ENCODE measurements at places on chromosomes 16 and 17.

GRCh38 chr17:61179380-61179806, 220.2 kb upstream of the TBX2 start:
- no peak for DNase-seq

- no peak for DNase-seq
These were observed 667 bp downstream of the PSMD3 start for GRCh38 chr17:39981207-39981741.

- DNase-seq = no peak
These were observed 6.1 kb upstream of the STH start for GRCh38 chr17:45992904-45993303.

DNA sequence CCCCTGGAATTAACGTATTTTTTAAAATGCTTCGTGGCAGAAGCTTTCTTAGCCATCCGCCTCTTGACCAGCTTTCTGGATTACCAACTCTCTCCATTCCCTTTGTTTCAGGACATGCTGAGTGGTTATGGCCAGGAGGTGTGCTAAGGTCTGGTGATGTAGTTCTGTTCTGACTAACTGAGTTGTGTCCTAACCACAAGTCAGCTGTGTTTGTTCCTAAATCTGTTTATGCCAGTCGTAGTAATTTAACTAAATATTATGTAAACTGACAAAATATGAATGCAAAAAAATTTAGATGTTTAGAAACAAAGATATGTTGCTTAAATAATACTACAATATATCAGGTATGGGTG, 61.6 kb downstream of the MRTFB start:
- no peak for DNase-seq

GRCh38 chr17:39782481-39782880, 44.7 kb downstream of the GRB7 start:
- no peak for DNase-seq

DNA sequence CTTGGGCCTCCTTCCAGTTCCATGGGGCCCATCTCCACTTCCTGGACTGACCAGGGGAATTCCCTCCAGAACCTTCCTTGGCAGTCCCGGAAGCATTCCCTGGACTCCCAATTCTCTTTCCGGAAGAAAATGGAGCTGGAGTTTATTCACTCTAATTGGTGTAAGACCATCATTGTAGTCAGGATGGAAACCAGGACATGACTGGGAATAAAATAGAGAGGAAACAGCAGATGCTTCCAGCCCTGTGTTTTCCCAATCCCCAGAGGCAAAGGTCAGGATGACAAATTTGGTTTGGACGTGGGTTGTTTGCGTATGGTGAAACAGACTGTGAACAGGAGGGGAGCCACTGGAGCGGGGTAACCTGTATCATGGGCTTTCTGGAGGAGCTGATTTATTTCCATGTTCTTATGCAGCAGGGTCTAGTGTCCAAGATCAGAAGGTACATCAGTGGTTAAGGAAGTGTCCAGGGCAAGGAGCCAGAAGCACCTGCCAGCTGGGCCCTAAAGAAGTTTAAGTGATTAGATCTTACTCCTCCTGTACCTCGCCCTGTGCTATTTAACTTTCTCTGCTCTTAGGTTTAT, 8.5 kb upstream of the LONP2 start:
- DNase-seq = no peak

- no peak for DNase-seq
These were observed 48.1 kb downstream of the TBC1D26 start for GRCh38 chr17:15780188-15780587.

- DNase-seq = no peak
These were observed 9.9 kb downstream of the COL1A1 start for GRCh38 chr17:50191359-50192143.

- no peak for DNase-seq
These were observed 42.4 kb upstream of the LONP2 start for GRCh38 chr16:48201515-48202201.

DNA sequence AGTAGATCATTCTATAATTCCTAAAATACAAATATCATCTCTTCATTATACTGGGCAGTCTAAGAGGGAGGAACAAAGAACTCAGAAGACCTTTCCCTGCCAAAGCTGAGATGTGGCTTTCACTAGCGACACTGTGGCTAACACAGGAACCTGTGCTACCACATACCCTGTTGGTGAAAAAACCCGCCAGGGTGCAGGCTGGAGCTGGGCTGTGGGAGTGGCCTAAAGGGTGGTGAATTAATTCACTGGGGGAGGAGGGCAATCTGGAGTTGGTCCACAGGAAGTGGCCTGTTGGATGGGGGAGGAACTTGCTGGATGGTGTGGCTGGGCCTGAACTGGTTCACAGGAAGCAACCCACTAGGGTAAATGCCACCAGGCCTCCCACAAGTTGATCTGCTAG, 7.4 kb downstream of the ZNF594 start:
- no peak for DNase-seq

DNA sequence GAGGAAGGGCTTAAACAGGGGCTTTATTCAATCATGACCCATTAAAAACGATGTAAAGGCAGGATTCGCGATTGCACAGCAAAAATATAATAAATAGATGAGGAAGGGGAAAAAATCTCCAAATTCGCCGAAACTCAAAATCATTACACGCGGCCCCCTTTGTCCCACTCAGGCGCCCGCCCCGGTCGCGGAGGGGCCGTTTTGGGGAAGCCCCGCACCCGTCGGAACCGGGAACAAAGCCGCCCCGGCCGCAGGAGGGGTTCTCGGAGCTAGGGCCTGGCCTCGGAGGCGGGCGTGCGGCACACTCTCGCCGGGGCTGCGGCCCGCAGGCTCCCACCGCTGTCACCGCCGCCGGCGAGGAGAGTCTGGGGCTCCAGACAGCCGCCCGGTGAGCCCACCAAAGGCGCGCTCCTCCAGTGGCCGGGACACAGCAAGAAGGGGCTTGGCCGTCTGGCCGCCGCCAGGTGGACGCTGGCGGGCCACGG, 521 bp downstream of the C16orf87 start:
- peak; percentile 15 for DNase-seq

DNA sequence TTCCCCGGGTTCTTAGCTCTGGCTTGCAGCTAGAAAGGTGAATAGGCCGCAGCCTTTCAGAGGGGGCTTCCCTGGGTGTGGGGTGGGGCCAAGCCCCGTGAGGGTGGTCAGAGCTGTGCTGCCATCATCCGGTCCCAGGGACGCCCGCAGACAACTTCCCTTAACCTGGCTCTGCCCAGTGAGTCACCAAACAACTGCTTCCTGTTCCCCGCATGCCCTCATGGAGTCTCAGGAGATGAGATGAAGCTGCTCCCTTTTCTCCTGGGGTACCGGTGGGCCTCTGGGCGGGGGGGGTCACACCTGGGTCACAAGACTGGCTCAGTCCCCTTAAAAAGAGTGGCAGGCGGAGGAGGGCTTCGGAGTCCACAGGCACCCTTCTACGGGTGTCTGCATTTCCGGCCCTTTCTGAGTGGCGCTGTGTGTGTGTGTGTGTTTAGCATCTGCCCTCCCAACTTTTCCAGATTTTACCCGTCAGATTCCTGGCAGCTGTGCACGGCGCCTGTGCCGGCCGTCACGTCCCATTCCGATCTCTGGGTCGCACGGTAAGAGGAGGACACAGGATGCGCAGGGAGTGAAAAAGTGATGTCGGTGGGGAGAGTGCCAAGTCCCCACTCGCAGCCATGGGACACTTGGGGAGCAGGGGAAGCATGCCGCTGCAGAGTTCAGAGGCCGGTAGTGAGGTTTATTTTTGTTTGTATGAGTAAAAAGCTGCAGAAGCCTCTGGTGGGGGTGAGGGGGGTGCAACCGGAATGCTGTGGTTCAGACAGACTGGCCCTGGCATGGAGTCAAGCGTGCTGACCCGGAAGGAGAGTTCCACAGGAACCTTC, 16.8 kb downstream of the HIC1 start:
- DNase-seq = no peak

- no peak for DNase-seq
These were observed 26.2 kb downstream of the ADCY7 start for GRCh38 chr16:50292566-50292948.

DNA sequence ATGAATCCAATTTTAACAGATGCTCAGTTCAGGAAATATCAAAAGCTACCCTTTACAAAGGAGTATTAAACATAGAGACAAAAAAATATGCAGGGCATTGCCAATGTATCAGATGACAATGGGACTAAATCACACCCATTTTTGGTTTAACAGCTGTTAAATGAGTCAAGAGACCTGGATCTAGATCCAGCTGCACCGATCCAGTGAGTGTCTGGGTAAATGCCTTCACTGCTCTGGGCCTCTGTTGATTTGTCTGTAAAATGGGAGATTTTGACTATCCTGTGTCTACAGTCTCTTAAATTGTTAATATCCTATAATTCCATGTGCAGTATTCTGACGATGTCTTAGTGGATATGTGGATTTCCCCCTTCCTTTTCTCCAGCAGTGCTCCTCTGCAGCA, 16.4 kb downstream of the KRT23 start:
- no peak for DNase-seq

DNA sequence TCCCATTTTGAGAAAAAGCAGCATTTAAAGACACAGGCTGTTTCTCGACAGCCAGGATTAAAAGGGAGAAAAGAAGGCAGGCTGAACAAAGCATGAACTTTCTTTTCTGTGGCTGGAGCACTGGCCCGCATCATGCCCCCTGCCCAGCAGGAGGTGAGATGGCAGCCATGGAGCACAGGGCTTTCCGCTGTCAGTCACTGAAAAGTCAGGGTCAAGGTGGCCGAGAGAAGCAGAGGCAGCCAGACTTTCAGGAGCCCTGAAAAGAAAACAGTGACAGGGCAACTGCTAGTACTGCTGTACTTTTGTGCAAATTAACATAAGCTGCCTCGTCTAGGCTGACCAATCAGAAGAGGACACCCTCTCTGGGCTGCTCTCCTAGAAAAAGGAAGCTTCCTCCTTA, 5.8 kb upstream of the GP2 start:
- no peak for DNase-seq

DNA sequence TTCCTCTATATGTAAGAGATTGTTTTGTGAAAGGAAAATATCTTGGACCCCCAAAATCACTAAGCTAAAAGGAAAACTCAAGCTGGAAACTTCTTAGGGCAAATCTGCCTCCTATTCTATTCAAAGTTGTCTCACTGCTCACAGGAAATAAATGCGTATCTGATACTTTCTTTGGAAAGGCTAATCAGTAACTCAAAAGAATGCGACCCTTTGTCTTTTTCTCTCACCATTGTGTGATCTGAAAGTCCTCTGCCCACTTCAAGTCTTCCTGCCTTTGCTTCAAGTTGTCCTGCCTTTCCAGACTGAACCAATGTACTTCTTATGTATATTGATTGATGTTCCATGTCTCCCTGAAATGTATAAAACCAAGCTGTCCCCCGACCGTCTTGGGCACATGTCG, 157.3 kb downstream of the KIF2B start:
- no peak for DNase-seq

GRCh38 chr16:58264961-58265479, 29.8 kb downstream of the PRSS54 start:
- DNase-seq = no peak

- no peak for DNase-seq
These were observed 14.0 kb upstream of the ATP2C2 start for GRCh38 chr16:84354306-84354705.

DNA sequence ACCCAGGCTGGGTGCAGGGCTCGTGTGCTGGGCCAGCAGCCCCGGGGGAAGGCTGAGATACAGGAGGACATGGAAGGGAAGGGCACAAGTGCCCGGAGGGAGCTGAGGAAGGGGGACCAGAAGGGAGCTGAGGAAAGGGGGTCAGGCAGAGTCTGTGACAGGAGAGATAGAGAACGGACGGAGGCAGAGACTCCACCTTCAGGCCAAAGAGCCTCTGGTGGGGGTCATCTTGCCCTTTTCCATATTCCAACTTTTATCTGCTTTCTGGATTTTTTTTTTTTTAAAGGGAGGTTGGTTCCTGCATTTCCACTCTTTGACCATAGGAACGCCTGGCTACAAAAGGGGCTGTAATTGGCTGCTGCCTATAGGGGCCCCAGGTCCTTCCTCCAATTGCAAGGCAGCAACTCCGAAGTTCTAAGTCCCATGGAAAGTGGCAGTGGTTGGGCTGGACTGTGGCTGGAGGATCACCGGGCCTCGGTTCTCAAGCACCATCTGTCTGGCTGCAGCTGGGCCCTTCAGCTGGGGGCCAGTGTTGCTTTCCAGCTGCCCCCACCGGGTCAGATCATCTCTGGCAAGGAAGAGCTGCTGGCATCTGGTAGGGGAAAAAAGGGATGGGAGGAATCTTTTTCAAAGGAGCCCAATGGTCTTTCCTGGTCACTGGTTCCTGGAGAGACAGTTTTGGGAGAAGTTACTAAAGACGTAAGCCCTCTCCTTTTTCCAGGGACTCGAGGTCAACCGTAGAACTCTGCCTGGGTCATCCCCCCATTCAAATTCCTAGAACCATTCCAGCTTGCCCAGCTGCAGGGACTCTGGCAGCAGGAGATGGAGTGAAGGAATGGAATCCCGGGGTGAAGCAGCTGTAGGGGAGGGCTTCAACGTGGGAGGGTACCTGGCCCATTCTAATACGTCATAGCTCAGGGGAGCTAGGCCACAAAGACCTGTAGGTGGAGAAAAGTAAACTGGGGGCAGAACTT, 13.1 kb upstream of the MRPS23 start:
- DNase-seq = peak; percentile 50

GRCh38 chr17:74181341-74181740, 22.1 kb upstream of the RPL38 start:
- DNase-seq = no peak

DNA sequence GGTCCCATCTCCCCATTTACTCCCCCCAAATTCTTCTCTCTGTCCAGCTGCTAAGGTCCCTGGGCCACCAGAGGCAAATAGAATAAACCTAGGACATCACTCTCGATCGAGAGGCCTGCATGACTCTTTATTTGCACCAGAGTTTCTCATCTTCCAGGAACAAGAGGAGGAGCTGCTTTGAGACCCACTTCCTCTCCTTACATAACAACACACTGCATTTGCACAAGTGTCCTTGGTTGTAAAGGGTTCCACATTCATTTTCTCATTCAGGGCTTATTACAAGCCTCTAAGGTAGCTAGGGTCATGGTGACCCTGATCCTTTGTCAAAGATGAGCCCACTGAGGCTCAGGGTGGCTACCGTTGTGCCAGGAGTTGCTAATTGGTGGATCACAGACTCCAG, 38.1 kb upstream of the RHOT1 start:
- no peak for DNase-seq

GRCh38 chr17:61510237-61510636, 58.0 kb downstream of the TBX4 start:
- DNase-seq = no peak

DNA sequence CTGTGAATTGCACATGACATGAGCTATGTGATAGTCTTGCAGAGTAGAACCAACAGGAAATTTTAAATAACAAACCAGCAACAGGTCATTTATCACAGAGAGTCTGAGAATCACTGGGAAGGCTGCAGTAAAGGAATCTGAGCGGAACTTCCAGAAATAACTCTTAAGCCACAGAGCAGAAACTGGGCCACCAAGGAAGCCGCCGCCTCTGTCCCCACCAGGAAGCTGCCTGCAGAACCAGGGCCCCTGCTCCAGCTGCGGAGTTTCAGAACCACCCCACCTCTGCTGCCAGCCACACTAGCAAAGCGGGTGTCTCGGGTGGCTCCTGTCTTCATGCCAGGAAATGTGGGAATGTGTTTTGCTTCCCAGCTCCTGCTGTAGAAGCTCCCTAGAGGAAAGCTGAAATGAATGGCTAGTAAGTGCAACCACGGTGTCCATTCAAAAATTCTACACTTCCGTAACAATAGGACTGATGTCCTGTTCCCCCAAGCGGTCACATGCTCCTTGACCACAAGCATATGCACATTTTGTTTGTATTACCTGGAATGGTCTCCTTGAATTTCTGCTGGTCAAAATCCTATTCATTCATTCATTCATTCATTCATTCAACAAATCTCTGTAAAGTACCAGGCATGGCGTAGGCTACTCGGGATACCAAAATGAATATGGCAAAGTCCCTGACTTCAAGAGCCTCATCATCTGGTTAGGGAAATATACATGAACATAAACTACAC, 7.7 kb upstream of the ITPRIPL2 start:
- no peak for DNase-seq

- DNase-seq = peak; percentile 87
These were observed 29.1 kb downstream of the SNN start for GRCh38 chr16:11697319-11697718.

Data from cerebellar cortex (tissue), 1 donor.